Transverse colon (tissue), 4 donors: ENCODE measurements at places on chromosomes 5 and 9.

GRCh38 chr9:125190361-125190801 is 778 bp upstream of the PPP6C start:
- no peak for DNase-seq

DNA sequence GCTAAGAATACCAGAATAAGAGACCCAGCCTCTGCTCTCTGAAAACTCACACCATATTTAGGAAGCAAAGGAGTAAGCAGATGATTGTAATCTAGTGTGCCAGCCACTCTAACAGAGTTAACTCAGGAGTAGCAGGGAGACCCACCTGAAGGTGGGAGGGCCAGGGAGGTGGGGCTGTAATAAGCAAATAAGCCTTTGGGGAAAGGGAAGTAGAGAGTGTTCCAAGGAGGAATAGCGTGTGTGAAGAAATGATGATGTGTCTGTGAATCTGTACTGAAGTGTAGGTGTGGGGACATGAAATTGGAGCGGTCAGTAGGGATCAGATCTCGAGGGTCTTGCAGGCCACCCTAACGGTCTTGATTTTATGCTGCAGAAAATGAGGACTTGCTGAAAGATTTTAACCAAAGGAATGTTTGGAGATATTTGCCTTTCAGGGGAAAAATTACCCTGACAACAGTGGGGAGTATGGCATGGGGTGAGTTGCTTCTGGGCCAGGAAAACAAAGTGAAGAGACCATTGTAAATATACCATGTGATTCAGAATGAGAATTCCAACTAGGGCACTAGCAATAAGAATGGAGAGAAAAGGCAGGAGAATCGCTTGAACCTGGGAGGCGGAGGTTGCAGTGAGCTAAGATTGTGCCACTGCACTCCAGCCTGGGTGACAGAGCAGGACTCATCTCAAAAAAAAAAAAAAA is 44.1 kb upstream of the FSD1L start:
- DNase-seq, result no peak

GRCh38 chr5:157113002-157113401 is 4.2 kb upstream of the HAVCR2 start:
- DNase-seq, result no peak

GRCh38 chr9:113623851-113624485 is 160.4 kb downstream of the RGS3 start:
- DNase-seq, result no peak

GRCh38 chr5:142175461-142176142 is 67.0 kb downstream of the NDFIP1 start:
- no peak for DNase-seq

- no peak for DNase-seq
Observed at GRCh38 chr9:96852676-96853075, 1.6 kb downstream of the ZNF782 start.

DNA sequence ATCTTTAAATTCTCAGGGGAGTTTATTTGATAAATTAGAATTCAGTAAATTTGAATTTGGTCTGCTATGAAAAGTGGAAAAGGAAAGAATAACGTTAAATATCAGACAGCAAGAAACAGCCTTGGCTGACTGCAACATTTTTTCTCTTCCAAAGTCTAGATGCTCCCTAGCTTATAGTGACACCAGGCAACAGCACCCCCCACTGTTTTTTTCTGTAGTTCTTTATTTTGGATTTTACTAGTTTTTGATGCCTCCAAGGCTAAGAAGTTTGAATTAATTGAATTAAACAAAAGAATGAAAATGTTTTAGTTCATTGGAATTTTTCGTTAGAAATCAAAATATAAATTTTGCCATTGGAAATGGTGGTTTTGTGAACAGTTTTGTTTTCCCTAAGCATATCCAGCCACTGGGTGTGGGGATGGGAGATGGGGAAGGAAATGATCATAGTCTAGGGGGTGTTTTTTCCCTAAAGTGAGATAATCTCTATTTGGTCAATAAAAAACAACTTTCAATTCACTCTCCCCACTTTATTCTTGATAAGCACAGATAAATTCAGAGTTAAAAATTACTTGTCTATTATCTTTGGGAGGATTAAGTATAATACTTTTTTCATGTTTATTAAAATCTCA is 199.3 kb upstream of the CD180 start:
- no peak for DNase-seq

DNA sequence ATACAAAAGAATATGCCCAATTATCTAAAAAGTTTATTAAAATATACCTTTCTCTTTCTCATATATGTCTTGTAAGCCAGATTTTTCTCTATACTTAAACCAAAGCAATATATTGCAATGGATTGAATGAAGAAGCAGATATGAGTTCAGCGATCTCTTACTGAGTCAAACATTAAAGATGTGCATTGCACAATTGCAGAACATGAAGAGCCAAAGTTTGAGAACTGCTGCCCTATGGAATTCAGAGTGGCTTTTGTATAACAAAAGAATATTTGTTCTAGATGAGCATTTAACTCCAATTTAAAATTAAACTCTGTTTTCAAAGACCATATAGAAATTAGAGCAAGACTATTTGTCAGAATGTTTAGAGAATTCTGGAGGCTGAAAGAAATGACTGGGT is 519.0 kb upstream of the DAB2 start:
- DNase-seq, result no peak

- DNase-seq, result no peak
Observed at GRCh38 chr9:99411479-99412115, 189.5 kb downstream of the SEC61B start.

DNA sequence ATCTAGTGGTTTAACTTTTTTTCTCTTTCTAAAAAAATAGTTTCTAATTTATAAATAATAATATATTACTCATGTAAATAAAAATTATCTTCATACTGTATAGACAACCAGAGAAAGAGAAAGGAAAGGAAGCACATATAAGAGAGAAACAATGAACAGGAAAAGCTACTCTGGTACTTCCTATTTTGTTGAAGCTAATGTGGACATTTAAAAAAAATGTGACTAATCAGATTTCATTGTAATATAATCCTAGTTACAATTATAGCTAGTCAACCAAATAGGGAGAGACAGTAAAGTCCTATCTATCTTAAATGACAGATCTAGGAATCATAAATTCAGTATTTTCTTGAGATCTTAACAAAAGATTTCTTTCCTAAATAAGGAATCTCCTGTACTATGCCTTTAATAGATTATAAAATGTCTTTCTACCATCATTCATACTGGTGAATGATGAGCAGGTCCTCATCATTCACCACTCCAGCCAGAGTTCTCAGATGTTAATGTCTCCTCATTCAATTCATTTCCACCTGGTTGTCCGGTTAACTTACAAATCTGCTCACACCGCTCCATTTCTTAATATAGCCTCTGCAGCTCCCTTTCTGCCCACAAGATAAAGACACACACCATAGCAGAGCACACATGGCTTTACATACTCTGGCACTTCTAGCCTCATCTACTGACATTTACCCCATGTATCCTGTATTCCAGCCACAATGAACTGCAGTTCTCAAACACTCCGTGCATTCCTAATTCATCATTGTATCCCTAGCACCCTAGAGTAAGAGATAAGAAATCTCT is 30.9 kb downstream of the ZFR start:
- no peak for DNase-seq

- DNase-seq, result peak; percentile 32
Observed at GRCh38 chr9:112037281-112038016, 137.6 kb downstream of the SUSD1 start.

GRCh38 chr5:50325237-50325832 is 115.8 kb downstream of the EMB start:
- DNase-seq, result no peak

DNA sequence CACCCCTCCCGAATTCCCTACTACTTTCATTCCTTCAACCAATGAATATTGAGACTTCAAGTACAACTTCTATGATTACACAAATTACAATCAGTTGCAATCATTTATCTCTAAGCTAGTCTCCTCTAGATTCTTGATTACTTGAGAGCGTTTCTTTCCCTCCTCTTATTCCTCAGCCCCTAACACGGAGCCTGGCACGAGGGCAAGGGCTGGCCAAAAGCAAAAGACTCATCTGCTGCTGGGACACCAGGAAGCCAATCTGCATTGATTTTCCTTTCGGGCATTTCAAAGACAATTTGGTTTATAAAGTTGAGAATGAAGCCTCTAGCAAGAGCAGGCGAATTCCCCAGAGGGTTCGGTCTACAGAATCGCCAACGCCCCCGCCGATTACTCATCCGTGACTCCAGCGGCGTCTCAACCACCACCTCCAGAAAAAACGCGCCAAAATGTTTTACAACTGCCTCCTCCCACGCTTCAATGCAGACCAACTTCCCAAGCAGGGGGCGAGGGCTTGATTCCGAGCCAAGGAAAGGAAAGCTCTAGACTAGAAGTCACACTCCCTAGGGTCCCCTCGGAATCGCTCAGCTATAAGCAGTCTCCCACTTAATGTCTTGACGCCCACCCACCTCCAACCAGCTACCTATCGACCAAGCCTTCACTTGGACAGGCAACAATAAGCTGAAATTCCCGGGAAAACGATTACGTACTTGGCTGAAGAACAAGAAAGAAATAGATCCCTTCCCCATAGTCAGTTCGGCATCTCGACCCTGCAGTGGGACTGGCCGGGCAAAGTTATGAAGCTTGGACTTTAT is 1.5 kb downstream of the PCSK1 start:
- DNase-seq, result no peak

DNA sequence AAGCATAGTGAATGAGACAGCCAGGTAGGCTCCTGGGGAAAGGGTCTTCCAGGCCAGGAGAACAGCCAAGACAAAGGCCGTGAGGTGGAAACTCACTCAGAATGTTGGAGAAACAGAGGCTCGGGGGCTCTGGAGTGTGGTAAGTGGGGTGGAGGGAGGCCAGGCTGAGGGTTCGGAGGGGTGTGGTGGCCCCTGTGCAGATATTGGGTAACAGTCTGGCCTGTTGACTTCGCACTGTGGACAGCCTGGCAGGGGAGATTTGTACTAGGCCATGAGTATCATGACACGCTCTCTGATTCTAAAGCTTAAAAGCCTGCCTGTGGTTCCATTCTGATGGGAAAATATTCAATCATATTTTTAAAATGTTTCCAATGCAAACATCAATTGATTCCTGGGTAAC is 239.3 kb downstream of the GADD45G start:
- no peak for DNase-seq

- no peak for DNase-seq
Observed at GRCh38 chr9:78118742-78119473, 87.3 kb upstream of the GNAQ start.

DNA sequence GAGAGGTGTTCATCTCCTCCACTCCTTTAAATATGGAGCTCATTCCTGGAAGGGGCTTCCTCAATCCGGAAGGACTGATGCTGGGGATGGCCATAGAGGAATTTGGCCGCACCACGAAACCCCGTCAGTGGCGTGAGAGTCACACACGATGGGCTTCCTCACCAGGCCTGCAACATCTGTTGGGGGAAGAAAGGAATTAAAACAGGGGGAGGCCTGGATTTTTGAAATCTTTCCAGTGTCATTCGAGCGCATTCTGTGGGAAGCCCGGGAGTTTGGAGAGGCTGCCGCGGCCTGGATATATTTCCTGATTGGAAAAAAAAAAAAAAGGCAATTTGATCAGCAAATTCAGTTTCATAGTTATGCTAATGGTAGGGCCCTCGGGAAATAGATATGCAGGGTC is 76.3 kb upstream of the ORM1 start:
- no peak for DNase-seq

DNA sequence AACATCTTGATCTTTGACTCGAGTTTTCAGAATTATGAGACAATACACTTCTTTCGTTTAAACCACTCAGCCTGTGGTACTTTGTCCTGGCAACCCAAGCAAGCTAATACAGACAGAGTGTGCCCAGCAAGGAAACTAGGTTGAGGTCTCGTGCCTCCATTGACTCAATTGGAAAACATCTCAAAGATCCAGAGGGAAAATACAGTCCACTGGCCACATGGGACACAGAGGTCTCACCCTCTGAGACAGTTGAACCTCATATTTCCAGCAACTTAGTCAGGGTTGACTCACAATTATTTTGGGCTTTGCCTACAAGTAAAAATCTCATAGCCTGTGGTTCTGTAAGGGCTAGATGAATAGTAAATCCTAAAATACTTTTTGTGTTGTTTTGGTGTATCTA is 631.5 kb downstream of the MTRR start:
- DNase-seq, result no peak

- DNase-seq, result no peak
Observed at GRCh38 chr5:24598956-24599355, 45.8 kb downstream of the CDH10 start.
